ENCODE measurements at places on chromosomes 16 and 17. TPM values are rescaled to one million over a fixed set of nuclear protein-coding genes. Genes with fewer than 3 reads are reported as not detected.

DNA sequence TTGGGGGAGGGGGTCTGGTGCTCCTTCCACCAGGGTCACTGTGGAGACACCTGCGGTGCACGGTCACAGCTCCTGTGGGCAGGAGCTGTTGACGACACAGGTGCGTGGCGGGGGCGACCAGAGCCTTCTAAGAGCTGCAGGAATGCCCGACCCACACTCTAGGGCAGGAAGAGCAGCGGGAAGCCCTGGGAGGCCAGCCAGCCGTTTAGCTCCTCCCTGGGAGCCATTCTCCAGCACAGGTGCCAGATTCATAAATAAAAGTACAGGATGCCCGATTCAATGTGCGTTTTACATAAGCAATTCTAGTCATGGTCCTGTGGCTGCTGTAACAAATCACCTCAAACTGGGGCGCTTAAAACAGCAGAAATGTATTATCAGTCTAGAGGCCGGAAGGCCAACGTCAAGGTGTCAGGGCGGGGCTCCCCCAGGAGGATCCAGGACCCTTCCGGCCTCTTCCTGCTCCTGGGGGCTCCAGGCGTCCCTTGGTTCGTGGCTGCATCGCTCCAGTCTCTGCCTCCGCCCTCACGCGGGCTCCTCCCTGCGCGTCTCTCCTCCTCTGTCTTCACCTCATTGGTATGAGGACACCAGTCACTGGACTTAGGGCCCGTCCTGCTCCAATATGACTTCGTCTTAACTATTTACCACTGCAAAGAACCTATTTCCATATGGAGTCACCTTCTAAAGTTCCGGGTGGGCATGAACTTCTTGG lies 155.4 kb downstream of the FOXL1 start:
- DNase-seq = no peak
- H3K4me1 ChIP-seq = no peaks in the 10 kb centered on the region
- H3K27ac ChIP-seq = no peak overlapping the region

ZNRF1 gene
- total RNA-seq = 11.0 TPM

SBK1 gene
- 35.9 TPM for total RNA-seq

- no peaks in the 10 kb centered on the region for H3K27me3 ChIP-seq
- peaks cover 3% of the 10 kb centered on the region for H3K36me3 ChIP-seq
- no peak overlapping the region for H3K4me3 ChIP-seq
- peak; percentile 77 for DNase-seq
- peak overlapping the region; percentile 40 for H3K27ac ChIP-seq
Measured at GRCh38 chr17:27526604-27527002, 70.4 kb downstream of the KSR1 start.

DNA sequence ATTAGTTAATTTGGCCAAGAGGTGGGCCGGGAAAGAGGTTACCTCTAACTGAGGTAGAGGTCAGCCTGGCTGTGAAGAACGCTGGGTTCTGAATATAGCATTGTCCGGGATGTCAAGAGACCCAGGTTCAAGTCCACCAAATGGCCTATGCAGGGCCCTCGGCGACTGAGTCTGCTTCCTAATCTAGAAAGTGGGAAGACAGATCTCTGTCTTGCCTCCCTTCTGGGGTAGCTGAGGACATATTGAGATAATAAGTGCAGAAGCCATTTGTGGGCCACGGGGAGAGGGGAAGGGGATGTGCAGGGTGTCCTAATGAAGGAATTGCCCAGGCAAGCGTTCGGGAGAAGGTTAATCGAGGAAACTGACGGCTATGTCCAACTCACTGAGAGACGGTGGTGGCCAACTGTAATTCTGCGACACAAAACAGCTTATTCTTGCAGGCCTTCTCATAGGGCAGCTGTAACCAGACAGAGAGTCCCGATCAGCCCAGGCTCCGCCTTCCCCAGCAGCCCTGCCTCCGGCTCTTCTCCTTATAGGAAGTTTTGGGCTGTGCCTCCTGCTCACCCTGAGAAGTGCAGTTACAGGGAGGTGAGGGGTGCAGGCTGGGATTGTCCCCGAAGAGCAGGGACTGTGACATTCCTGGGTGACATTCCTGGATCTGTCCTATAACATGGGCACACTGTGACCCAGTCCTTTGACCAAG lies 15.9 kb downstream of the HASPIN start:
- H3K4me3 ChIP-seq = no peak overlapping the region
- DNase-seq = no peak
- H3K27ac ChIP-seq = no peak overlapping the region
- H3K36me3 ChIP-seq = peaks cover 1% of the 10 kb centered on the region

ERN1 gene
- total RNA-seq = 23.6 TPM

DNA sequence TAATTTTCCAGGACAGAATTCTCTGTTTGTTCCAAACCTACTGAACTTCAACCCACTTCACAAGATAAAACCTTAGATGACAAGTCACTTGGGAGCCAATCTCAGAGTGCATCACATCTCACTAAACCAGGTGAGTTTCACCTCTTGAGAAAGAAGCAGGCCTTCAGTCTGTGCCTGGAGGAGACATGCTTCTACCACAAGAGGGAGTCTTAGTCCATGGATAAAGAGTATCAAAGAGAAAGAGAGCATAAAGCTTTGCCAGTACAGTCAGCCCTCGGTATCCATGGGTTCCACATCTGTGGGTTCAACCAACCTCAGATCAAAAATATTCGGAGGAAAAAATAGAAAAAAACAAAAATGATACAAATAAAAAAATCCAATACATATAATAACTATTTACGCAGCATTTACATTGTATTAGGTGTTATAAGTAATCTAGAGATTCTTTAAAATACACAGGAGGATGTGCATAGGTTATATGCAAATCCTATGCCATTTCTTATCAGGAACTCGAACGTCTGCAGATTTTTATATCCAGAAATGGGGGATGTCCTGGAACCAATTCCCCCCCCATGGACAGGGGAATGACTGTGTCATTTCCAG lies 37.7 kb downstream of the DUSP14 start:
- no peak overlapping the region for H3K27ac ChIP-seq
- peaks cover 13% of the 10 kb centered on the region for H3K36me3 ChIP-seq
- no peak overlapping the region for H3K4me3 ChIP-seq
- DNase-seq = peak; percentile 32
- no peaks in the 10 kb centered on the region for H3K27me3 ChIP-seq

NDRG4 gene
- 1.3 TPM for total RNA-seq

DNA sequence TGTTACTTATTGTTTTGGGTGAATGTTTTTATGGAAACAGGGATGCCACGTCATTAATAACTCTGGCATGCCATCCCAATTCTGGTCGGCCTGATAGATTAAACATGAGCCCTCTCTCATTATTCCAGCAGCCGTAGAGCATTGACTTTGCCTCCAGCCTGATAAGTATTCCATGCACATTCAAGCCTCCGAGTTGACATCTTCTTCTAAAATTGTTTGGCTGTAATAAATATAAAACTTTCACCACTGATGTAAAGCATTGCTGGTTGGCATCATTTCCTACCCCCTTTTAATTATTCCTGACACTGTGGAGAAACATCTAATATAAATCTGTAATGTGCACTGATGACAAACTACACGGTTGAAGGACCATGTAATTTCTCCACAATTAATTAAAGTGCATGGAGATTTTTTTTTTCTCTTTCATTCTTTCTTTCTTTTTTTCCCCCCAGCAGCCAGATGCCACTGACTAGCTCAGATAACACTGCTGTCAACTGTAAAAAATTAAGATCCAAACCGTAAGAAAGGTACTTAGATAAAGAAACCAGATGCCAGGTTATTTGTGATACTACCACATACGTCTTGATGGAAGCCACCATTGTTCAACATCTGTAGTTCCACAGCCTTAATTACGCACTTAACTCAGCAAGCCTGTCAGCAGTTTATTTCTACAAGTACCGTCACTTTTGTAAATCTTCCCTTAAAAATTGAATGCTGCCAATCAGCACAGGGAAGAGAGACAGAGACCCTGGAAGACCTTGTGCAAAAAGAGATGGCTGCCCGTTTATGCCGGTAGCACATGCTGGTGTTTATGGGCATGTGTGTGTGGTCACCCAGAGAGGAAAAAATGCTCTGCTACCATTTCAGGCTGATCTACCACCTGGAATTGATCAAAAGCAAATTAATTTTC lies 237.7 kb downstream of the IRX3 start:
- no peaks in the 10 kb centered on the region for H3K36me3 ChIP-seq
- H3K27me3 ChIP-seq = no peaks in the 10 kb centered on the region
- no peak overlapping the region for H3K27ac ChIP-seq
- DNase-seq = no peak
- H3K4me3 ChIP-seq = no peak overlapping the region

DNA sequence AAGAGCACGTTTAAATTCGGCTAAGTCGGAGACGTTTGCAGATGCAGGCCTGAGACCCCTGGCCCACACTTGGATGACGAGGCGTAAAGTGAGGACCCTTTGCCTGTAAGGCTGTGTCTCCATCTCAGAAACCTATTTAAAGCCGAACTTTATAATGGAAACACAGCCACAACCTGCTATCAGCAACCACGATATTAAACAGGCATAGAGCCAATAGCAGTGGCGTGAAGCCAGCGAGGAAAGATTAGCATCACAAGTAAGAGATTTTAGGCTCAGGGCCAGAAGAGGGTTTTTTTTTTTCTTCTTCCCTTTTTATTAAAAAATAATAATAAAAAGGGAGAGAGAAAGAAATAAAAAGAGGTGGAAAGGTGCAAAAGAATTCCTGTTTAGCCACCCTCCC lies 111.3 kb upstream of the NOL11 start:
- no peak for DNase-seq
- H3K36me3 ChIP-seq = no peaks in the 10 kb centered on the region
- H3K27ac ChIP-seq = no peak overlapping the region
- no peak overlapping the region for H3K4me3 ChIP-seq
- peaks cover 18% of the 10 kb centered on the region for H3K4me1 ChIP-seq

GRCh38 chr16:19366391-19366790 lies 51.3 kb upstream of the TMC5 start:
- H3K27ac ChIP-seq = no peak overlapping the region
- DNase-seq = no peak
- no peaks in the 10 kb centered on the region for H3K36me3 ChIP-seq
- H3K27me3 ChIP-seq = no peaks in the 10 kb centered on the region
- no peaks in the 10 kb centered on the region for H3K4me1 ChIP-seq

GRCh38 chr17:68205251-68205807 lies 42.5 kb upstream of the AMZ2 start:
- H3K4me3 ChIP-seq = peak overlapping the region; percentile 87
- DNase-seq = peak; percentile 95
- H3K4me1 ChIP-seq = peaks cover 24% of the 10 kb centered on the region
- peak overlapping the region; percentile 88 for H3K27ac ChIP-seq
- H3K27me3 ChIP-seq = peaks cover 7% of the 10 kb centered on the region
- peaks cover 8% of the 10 kb centered on the region for H3K36me3 ChIP-seq

MYO15A gene
- total RNA-seq = 0.76 TPM

- peaks cover 14% of the 10 kb centered on the region for H3K27me3 ChIP-seq
- peaks cover 8% of the 10 kb centered on the region for H3K4me1 ChIP-seq
- no peaks in the 10 kb centered on the region for H3K36me3 ChIP-seq
- H3K4me3 ChIP-seq = no peak overlapping the region
- DNase-seq = no peak
- H3K27ac ChIP-seq = no peak overlapping the region
Measured at GRCh38 chr17:13513039-13513405, 88.7 kb downstream of the HS3ST3A1 start.
